ENCODE measurements at places on chromosomes 3 and 15.

DNA sequence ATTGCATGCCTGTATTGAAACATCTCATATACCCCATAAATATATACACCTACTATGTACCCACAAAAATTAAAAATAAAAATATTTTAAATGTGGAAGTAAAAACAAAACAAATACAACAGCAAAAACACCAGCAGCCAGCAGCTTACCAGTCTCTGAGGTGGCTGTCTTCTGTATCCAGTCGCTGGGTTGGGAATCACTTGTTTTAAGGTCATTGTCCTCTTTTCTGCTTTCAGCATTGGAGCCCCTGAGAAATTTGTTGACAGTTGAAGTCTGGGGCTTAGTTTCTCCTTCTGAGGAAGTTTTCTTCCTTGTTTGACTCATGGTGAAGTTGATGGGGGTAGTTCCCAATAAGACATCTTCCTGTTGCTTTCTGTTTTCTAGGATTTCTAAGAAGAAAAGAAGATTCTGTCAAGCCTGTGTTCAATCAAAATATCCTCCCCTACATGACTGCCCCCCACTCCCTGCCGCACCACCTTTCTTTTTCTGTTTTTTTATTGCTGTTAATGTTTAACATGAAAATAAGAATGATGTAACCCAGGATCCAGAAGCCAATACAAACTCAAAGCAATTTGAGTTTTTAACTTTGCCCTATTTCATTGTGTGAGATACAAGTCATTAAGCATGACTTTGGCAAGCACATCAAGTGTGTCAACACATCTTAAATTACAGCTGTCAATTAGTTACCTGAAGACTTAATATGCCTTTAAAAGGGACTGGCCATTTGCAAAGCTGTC lies at the start of gene LRRC31:
Gene LRRC31, minus strand, starts transcription at position 452 of the 737 bp plus-strand sequence. Its CDS starts 128 bp downstream, at position 324.
- peak; percentile 12 for DNase-seq

DNA sequence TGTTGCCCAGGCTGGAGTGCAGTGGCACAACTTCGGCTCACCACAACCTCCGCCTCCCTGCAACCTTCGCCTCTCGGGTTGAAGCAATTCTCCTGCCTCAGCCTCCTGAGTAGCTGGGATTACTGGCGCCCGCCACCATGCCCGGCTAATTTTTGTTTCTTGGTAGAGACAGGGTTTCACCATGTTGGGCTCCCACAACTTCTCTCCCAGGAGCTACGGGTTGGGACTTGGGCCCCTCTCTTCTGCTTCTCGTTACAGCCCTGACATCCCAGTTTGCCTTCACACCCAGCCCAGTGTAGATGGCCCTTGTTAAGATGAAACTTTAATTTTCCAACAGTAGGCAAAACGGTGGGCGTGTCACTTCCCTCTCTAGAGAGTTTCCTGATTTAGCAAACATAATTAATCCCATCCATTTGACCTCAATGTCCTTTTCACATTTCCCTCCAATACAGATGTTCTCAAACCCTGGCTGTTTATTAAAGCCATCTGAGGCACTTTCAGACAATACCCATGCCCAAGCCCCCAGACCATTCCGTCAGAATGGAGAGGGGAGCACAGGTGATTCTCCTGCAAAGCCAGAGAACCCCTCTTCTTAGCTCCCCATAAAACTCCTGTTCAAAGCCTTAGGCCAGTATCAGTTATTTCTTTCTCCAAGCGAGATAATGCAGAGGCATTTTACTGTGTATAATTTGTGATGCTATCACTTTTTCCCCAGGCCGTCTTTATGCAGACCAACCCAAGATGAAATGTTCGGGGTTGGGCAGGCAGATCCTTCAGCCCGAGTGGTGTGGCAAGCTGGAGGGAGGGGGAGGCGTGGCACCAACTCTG lies 245.7 kb downstream of the XXYLT1 start:
- no peak for DNase-seq

- no peak for DNase-seq
These were observed 119.8 kb downstream of the SUCLG2 start for GRCh38 chr3:67534594-67534993.

GRCh38 chr3:8767667-8768363 lies 1.6 kb downstream of the OXTR start:
- DNase-seq: no peak

DNA sequence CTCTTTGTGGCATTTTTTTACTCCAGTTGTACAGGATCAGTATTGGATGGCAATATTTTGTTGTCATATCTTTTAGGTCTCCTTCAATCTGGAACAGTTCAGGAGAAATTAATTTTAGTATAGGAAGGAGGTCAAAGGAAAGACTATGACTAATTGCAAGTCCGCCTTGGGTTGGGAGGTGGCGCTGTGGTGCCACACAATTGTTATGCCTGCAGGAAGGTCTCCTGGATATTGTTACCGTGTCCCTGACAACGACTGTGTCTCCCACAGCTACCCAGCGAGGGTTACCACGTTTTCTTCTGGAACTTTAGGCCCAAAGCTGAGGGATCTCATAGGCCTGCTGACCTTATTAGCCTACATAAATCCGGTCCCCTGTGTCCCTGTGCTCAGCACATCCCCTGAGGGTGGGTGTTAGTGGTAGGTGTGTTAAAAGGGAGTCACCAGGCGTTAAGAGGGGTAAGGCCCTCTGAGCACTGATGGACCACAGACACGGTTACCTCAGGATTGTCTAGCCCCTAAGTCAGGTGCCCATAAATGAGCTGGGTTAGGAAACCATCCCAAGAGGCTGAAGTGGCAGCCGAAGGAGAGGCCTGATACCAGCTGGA lies 31.5 kb downstream of the KCNAB1 start:
- DNase-seq: peak; percentile 57

DNA sequence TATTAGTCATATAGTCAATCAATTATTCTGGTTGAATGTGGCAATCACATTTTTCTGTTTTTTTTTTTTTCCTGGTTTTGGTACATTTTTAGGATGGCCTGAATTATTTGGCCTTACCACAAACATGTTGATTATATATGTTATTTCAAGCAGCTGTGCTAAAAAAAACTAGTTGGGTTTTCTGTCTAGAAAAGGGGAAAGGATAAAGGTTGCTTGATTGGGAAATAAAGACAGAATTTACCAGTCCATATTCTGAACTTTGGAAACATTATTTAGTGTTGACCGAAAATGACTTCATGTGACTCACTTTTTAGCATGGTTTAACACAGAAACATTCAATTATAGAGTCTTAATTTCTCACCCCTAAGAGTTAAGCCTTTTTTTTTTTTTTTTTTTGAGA lies 8.1 kb downstream of the MORF4L1 start:
- DNase-seq: no peak

DNA sequence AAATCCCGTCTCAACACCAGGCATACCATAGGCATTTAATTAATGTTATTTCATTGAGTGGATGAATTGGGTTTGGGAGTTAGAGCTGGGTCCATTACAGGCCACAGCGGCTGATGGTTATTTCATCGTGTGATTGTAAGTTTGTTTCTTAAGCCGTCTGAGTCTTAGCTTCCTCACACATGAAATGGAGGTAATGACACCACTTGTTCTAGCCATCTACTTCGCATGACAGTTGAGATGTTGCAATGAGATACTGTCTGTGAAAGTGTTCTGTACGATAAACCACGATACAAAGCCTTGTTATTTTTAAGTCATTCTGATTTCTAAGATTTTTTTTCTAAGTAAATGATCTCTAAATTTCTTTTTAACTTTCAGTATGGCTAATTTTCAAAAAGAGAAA lies 8.6 kb upstream of the TP63 start:
- DNase-seq: no peak

DNA sequence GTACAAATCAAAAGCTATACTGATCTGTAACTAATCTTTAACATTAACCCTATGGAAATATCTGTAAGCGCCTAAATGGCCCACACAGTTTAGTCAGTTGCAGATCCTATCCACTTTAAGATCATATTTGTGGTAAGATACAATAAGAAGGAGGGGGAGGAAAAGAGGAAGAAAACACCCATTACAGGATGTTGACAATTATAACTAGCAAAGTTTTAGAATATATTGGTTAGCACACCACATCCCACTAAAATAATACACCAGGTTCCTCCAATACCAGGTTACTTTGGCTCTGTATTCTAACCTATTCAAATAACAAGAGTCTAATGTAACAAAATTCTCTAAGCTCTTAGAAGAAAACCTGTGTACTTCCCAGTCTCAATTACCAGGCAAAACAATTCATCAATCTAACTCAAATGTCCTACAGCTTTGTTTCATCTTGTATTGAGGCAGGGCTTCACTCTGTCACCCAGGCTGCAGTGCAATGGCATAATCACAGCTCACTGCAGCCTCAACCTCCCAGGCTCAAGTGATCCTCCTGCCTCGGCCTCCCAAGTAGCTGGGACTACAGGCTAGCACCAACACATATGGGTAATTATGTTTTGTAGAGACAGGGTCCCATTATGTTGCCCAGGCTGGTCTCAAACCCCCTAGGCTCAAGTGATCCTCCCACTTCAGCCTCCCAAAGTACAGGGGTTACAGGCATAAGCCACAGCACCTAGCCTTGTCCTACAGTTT lies 4.2 kb downstream of the SLC4A7 start:
- DNase-seq: no peak

DNA sequence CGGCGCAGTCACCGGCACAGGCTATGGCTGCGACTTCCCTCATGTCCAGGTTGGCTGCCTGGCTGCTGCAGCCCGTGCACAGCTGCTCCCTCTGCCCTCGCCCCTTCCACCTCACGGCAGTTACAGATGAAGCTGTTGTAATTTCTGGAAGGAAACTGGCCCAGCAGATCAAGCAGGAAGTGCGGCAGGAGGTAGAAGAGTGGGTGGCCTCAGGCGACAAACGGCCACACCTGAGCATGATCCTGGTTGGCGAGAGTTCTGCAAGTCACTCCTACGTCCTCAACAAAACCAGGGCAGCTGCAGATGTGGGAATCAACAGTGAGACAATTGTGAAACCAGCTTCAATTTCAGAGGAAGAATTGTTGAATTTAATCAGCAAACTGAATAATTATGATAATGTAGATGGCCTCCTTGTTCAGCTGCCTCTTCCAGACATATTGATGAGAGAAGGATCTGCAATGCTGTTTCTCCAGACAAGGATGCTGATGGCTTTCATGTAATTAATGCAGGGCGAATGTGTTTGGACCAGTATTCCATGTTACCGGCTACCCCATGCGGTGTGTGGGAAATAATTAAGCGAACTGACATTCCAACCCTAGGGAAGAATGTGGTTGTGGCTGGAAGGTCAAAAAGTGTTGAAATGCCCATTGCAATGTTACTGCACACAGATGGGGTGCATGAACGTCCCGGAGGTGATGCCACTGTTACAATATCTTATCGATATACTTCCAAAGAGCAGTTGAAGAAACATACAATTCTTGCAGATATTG lies 13.2 kb upstream of the GNB4 start:
- no peak for DNase-seq

GRCh38 chr3:69096299-69096698 lies 11.6 kb downstream of the ARL6IP5 start:
- no peak for DNase-seq

GRCh38 chr3:15380980-15381890 lies 46.1 kb downstream of the METTL6 start:
- DNase-seq: no peak

DNA sequence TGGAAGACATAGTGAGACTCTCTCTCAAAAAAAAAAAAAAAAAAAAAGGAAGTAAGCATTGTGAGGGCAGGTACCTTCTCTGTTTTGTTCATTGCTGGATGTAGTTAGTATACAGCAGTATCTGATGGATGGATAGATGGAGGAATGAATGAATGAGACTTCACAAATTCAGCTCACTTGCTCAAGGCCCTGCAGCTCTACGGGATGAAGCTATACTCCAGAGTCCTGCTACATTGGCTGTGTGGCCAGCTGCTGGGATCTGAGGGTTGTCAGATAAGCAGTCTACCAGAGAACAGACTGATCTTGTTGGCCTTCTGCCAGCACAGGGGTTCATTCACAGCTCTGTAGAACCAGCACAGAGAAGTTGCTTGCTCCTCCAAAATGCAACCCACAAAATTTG lies 35.0 kb downstream of the MLH1 start:
- DNase-seq: no peak

DNA sequence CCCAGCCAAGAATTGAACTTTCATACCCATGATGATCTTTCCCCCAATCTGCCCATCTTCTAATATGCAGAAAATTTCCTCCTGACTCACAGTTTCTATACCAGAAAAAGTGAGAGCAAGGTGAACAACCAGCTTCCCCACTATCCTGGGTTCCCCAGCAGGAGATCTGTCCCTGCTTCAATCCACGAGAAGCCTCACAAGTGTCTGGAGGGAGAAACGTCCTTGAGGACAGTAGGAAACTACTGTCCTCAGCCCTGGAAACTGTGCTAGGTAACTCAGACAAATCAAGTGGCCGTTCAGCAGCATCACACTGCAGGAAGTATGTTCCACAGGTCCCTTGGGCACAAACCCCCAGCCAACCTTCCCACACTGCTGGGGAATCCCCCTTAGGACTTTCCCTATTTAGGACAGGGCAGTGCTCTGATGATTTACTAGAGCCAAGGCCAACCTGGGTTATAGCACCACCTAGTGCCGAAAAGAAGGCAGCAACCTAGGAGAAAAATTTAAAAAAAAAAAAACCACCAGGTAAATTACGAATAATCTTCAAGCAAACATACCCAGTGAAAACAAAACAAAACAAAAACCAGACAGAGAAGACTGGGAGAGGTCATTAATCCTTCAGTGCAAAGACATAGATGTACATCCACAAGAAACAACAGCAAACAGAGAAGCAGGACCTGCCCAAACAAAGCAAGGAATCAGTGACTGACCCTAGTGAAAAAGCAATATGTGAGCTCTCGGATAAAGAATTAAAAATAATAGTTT lies 36.0 kb downstream of the MORC1 start:
- DNase-seq: peak; percentile 33

GRCh38 chr3:43079536-43080332 lies 26.1 kb downstream of the POMGNT2 start:
- no peak for DNase-seq

DNA sequence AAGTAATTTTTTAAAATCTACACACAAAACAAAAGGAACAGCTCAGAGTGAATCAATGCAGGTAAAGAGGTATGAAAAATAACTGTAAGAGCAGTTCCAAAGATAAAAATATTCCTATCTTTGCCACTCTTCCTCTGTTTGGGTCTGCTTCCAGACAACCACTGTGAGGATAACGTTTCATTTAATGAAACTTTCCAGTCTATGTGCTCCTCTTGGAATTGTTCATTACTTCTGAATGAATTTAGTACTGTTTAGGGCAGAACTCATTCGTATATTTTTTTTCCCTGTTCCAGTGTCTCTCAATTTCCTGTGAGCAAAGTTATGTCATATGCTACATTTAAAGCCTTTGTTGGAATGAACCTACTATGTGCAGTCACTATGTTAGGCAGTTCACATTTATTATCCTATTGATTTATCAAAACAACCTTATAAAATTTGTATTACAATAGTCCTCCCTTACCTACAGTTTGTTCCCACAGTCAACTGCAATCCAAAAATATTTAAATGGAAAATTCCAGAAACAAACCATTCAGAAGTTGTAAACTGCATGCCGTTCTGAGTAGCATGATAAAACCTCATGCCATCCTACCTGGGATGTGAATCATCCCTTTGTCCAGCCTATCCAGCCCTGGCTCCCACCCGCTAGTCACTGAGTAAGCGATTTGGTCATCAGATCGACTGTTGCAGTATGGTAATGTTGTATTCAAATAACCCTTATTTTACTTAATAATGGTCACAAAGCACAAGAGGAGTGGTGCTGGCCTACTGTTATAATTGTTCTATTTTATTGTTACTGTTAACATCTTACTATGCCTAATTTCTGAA lies 98.1 kb downstream of the TMCC1 start:
- peak; percentile 56 for DNase-seq

GRCh38 chr3:50519471-50520089 lies 16.1 kb upstream of the CACNA2D2 start:
- peak; percentile 42 for DNase-seq

Measured in ACHN (cell line).